ENCODE measurements at places on chromosomes 1 and 21.

DNA sequence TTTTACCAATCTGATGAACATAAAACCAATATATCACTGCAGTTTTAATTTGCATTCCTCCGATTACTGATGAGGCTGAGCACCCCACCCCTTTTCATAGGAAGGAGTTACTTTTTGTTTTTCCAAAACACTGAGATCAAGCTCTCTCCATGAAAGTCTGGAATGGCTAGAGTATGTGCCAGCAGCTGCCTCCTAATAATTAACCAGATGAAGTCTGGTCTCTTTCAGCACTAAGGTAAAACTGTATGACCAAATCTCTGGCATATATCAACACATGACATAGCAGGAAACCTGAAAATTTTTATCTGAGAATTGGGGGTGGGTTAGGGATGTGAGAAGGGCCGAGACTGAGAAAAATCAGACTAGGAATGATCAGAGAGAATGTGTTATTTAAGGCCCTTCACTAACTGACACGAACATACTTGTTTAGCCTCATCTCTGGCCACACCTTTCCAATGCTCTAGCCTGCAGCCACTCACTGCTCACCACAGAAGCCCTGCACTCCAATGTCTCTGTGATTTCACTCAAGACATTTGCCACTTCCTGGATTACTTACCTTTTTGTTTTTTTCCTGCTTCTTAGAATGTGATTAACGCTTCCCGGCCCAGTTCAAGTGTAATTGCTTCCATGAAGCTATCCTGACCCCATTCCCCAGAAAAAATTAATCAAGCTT, 34.7 kb downstream of the WASF2 start:
- no peak for DNase-seq

DNA sequence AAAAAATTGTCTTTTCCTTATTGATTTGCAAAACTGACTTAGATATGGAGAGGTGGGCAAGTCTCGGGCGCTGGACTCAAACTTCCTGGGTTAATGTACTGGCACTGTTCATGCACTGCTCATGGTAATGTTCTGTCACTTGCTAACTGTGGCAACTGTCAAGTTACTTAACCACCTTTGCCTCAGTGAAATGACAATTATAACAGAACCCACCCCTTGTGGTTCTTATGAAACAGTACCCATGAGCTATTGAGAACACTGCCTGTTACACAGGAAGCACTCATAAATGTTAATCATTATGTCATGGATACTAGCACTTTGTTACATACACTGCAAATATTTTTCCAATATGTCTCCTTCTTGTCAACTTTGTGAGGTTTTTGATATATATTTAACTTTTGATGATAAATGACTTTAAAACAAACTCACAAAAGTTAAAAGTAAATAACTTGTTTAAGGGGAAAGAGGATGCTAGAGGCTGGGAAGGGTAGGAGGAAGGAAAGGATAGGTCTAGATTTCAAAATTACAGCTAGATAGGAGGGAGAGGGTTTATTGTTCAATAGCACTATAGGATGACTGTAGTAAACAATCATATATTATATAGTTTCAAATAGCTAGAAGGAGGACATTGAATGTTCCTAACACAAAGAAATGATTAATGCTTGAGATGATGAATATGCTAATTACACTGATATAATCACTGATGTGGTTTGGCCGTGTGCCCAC, 342.5 kb downstream of the ADGRL2 start:
- DNase-seq = no peak

- no peak for DNase-seq
Observed at GRCh38 chr1:204203206-204203767, 7.0 kb upstream of the KISS1 start.

DNA sequence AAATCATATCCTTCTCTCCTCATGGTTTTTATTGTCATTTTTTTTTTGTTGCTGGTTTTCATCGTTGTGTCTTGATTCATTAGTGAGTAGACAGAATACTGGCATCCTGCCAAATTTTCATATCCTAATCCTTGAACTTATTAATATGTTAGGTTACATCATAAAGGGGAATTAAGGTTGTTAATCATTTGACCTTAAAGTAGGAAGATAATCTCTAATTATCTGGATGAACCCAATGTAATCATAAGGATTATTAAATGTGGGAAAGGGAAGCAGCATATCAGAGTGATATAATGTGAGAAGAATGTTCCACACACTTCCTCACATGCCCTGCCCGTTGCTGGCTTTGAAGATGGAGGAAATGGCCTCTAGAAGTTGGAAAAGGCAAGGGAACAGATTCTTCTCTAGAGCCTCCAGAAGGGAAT, 299.7 kb downstream of the HMCN1 start:
- no peak for DNase-seq

- DNase-seq = no peak
Observed at GRCh38 chr1:194194724-194195123, 1008.3 kb upstream of the B3GALT2 start.

DNA sequence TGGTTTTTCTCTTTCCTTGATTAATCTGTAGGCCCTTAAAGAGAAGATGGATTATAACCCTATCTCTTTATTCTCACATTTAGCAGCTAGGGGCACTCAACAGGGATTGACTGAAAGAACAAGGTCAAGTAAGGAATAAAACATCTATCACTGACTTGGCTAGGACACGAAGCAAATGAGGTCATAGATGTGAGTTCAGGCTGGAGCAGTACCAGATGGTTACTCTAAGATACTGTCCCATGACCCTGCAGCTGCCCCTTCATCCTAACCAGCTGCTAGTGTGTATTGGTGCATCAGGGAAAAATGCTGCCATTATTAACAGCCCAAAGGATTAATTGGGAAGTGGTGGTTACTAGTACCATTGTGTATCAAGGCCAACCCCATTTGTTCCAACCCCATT, 221.9 kb downstream of the CTH start:
- DNase-seq = no peak

DNA sequence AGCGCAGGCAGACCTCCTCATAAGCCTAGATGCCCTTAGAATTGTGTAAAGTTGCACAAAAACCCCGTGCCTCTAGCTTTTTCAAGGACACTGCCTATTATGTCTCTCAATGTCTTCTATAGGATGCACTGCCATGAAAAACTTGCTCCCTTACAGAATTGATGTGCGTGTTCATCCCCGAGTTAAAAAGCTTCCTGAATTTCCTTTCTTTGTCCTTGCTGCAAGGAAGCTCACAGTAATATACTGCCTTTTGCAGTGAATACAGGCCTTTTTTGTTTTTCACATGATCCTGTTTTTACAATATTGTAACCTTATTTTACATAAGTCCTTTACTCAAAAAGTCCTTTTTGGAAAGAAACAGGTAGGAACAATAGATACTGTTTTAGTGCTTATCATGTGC, 193.0 kb downstream of the TTLL7 start:
- DNase-seq = no peak

- DNase-seq = no peak
Observed at GRCh38 chr1:2001773-2002411, 1.7 kb downstream of the CFAP74 start.

DNA sequence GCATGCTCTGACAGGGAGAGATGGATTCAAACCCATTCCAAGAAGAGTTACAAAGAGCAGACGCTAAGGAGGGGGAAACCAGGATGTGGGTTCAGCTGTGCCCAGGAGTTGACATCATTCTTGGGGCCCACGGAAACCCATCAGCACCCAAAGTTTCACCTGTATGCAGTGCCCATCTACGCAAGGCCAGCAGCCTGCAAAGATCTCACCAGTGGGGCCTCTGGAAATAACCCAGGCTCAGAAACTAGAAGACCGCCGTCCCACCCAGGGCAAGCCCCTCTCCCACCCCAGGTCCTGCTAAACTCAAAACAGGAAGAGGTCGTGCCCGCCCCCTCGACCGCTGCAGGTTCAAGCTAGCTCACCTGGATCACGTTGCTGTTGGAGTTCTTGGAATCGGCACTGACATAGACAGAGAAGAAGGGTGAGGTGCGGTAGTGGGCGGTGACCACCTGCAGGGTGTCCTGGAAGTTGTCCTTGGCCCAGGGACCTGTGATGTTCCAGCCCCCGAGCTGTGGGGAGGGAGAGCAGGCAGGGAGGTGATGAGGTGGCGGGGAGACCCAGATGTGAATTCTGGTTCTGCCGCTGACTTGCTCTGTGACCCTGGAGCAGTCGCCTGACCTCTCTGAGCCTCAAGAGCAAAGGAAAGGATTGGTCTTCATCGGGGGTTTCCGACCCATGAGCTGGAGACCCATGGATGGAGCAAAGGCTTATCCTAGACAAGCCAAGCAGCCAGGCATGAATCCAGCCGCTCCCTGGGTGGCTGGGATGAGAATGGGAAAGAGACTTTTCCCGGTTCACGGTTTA, 31.7 kb downstream of the ECE1 start:
- DNase-seq = no peak

DNA sequence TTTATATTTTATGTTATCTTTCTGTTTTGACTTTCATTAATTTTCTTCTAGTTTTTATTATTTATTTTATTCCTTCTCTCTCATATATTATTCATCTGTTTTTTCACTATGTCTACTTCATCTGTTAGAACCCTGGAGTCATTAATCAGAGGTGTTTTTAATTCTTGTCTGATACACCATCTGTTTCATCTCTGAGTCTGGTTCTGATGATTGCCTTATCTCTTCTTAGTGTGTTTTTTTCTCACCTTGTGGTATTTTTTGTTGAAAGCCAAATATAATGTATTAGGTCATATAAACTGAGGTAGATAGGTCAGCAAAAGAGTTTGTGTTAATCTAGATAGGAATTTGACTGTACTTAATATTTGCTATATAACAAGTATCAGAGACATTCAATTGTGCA, 1005.7 kb upstream of the NCAM2 start:
- DNase-seq = no peak

DNA sequence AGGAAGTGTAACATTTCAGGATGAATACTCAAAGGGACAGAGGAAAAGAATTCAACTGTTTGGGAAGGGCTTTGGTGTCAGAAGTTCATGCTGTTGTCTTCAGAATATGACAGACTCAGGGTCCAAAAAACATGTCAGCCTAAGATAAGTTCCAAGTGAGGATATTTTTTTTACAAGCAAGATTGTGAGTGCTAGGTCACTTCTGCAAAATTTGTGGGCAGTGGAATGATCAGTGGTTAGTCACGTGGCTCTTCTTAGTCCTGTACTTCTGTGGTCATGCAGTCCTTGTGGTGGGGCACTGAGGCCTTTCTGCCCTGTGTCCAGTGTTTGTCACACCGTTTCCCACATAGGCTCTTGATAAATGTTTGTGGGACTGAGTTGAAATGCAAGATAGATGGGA, 5.2 kb downstream of the RGL1 start:
- no peak for DNase-seq

GRCh38 chr1:112672009-112672408, 2.5 kb upstream of the MOV10 start:
- DNase-seq = no peak

GRCh38 chr1:71717186-71717585, 565.2 kb downstream of the NEGR1 start:
- DNase-seq = no peak

DNA sequence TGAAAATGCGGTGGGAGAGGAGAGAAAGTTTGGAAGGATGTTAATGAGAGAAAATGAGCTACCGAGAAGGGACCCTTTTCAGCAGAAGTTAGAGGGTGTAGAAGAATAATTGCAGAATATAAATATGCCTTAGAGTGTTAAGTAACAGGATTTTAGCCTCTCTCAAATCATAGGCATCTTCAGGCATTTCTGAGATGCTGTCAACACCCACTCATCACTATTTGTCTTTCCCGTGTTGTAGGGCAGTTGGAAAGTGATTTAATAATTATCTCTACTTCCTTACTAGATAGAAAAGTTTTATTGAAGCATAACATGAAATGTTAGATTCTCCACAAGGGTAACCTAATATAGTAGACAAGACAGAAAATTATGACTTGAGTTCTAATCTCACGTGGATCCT, 96.4 kb upstream of the RGS4 start:
- no peak for DNase-seq

GRCh38 chr1:12548279-12548972, 69.6 kb downstream of the DHRS3 start:
- DNase-seq = peak; percentile 57

DNA sequence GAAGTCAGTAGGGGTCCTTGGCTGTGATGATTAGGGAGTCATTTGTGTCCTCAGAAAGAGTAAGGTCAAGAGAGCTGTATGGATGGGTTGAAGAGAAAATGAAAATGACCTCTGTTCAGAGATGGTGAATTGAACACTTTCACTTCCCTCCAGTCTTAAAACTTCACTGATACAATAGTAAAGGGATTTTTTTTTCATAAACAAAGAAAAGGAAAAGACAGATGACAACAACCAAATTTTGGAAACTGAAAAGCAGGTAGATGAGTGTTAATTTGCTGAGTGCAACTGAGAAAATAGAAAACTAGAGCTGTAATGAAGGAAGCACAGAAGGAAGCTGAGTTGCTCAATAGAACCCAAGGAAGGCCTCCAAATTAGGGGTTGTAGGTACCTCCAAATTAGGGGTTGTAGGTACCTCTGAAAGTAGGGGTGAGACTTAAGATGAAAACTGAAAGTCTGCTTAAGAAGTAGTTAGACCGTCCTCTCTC, 14.8 kb upstream of the S1PR1 start:
- DNase-seq = no peak

DNA sequence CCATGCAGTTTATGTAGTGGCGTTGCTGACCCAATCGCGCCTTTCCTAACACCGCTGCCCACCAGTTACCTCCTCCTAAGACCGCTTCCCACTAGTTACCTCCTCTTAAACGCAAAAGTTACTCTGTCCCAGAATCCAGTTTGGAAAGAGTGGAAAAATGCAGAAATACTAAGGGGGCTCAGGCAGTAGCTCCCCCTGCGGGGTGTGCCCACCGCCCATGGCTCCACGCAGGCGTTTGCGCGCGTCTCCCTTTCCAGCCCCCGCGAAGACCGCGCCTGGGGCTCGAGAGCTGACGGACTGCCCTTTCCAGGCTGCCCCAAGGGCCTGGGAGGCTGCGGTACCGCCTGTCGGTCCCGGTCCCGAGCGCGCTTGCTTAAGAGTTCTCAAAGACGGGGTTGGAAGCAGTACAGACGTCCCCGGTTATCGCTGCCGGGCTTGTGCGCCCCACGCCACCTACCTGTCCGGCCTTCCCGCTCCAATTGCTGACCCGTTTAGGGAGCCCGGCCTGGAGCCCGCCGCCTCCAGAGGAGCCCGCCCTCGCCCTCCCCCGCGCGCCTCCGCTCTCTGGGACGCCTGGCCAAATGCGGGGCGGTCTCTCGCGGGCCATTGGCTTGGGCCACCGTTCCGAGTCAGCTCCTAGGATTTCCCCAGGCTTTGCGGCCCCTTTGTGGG, 414.1 kb upstream of the ESRRG start:
- DNase-seq = no peak

DNA sequence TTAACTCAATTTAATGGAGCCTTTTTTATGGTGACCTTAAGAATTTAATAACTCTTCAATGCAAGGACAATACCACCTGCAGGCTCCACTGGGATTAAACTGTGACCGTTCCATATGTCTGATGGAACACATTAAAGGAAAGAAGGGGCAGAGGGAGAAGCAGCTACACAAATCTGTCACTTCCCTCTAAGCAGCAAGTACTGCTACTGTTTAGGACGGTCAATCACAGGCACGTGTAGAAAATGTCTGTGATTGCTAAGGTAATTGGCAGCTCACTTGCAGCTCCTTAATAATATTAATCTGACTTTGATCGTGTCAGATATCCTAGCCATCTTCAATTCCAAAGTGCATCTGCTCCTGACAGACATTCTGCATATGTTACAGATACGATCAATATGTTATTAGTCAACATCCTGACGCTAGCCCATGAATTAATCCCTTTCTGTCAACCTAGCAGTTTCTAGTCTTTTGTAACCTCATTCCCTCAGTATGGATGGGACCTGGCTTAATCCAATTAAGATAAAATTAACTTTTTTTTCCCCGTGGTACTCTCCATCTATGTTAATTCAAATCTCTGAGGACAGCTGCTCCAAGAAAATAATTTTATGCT, 1012.4 kb downstream of the AMY1C start:
- no peak for DNase-seq

GRCh38 chr1:183913567-183913993, 108.7 kb downstream of the RGL1 start:
- DNase-seq = no peak

Data from ovary (tissue), 10 donors.